Dermis microvascular lymphatic vessel endothelial cell (primary cell): ENCODE measurements at places on chromosomes 2 and 18. TPM values are rescaled to one million over a fixed set of nuclear protein-coding genes. Genes with fewer than 3 reads are reported as not detected.

Gene RAB6C
- under 0.01 TPM in 1 of 2 replicates, not detected in the other for total RNA-seq

Gene HAAO
- not detected in 2 replicates for total RNA-seq

Gene RBKS
- 0.90 and 1.0 TPM in 2 replicates for total RNA-seq

Gene GGCX
- total RNA-seq, result 27.3 and 40.0 TPM in 2 replicates

Gene SPC25
- total RNA-seq, result 1.4 and 4.0 TPM in 2 replicates

Gene POMC
- total RNA-seq, result 0.13 and 0.63 TPM in 2 replicates

Gene AMMECR1L
- 12.2 and 16.3 TPM in 2 replicates for total RNA-seq

Gene RASGRP3
- total RNA-seq, result 184 and 191 TPM in 2 replicates

Gene ZNF396
- 0.51 and 0.63 TPM in 2 replicates for total RNA-seq

Gene MYO5B
- 0.25 and 0.51 TPM in 2 replicates for total RNA-seq

Gene LRRTM4
- total RNA-seq, result not detected in 2 replicates

Gene STK16
- 14.5 and 16.3 TPM in 2 replicates for total RNA-seq
